ENCODE measurements at places on chromosomes 7 and 10. TPM values are rescaled to one million over a fixed set of nuclear protein-coding genes. Genes with fewer than 3 reads are reported as not detected.

DNA sequence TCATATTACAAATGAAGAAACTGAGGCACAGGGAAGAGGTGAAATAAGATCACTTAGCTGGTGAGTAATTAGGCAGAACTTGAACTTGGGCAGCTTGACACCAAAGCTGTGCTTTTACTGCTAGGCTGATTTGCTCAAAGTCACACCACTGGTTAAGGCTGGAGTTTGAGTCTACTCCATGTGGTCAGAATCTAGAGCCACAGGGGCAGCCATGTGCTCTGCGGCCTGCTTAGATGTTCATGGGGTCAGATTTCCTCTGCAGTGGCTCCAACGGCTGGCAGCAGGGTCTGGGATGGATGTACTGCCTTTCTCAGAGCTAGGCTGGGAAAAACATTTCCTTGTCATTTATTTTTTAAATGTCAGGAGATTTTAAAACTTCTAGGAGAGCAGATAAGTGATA, 417.5 kb downstream of the KCNMA1 start:
- DNase-seq, result peak; percentile 46

GRCh38 chr10:1365540-1366321, 309.5 kb downstream of the WDR37 start:
- DNase-seq, result no peak

GRCh38 chr10:14556285-14556956, 218.3 kb downstream of the FAM107B start:
- DNase-seq, result no peak

LRRN3 gene
- 5.9 TPM for total RNA-seq

- DNase-seq, result no peak
Observed at GRCh38 chr10:3750006-3750816, 34.8 kb downstream of the KLF6 start.

DNA sequence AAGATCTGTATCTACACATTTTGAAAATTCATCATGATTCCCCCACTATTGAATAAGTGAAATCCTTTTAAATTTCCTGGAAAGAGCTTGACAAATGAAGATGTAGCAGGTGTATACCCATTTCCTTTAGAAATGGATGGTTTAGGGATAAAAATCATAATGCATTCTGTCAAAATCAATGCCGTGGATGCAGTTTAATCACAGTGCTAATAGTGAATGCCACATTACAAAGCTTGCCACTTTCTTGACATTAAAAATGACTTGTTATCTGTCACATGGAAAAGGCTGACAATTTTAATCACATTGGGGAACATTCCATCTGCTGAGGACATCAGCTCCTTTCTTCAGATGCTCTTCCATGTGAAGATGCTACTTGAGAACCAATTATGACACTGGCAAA, 229.6 kb downstream of the GPAM start:
- DNase-seq, result no peak

CYP17A1 gene
- total RNA-seq, result not detected

HOXA10 gene
- total RNA-seq, result 15.4 TPM

DNA sequence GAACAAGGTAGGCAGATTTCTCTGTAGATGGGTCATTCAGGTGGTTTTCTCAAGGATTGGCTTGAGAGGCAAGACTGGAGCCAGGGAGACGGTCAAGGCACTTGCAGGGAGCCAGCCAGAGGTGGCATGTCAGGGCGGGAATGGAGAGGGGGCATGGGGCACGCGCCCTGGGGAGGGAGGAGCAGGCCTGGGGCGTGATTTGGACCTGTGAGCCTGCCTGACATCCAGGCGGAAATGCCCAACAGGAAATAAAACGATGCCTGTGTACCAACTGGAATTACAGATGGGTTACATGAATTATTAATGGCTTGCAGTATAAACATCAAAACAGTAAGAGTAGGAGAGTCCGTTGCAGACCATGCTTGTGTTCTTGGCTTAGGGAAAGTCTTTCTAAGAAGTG, 8.6 kb upstream of the SUN1 start:
- DNase-seq, result no peak

GRCh38 chr10:94673614-94674321, 9.8 kb upstream of the CYP2C18 start:
- DNase-seq, result peak; percentile 12

CALHM2 gene
- 37.7 TPM for total RNA-seq

ASB10 gene
- not detected for total RNA-seq

- DNase-seq, result no peak
Observed at GRCh38 chr7:157898802-157899505, 562.1 kb downstream of the DNAJB6 start.

DNA sequence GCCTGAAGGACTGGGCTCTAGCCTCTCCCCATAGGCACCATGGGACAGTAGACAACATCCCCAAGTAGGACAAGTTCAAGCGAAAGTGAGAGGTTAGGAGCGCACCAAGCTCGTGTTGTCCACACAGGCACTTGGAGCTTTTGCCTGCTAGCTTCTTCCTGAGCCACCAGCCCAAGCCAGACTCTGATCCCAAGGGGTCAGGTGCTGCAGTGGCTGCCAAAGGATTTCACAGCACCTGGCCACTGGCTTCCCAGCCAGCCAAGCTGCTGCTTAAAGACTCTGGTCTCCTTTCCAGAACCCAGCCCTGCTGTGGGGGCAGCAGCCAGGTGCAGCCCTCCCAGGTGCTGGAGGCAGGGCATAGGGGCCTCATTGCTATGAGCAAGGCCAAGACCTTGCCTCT, 33.0 kb upstream of the UNC5B start:
- no peak for DNase-seq

DNA sequence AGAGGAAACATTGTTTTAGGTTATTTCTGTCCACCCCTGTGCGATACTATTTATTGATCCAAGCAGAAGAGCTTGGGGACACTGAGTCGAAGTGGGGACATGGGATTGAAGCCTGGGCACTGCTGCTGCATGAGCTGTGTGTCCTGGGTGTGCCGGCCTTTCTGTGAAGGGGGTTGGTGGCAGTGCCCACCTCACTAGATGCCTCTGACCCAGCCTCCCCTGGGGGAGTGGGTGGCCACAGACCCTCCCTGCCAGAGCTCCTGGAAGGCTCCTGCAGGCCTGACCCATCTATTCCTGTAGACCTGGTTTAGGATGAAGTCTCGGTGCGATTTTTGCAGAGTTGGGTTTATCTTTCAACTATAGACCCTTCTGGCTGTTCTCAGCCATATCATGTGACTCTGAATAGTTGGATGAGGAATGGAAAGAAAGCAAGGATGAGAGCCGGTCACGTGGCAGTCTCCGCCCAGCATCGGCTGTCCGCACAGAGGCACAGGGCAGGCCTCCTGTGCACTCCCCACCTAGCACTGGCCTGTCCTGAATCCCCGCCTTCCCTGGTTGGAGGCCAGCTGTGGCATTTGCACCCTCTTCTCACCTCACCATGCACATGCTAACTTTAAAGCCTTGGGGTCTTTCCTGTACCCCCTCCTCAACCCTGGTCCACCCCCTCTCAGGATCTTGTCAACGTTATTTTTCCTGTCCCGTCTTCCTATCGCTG, 17.6 kb upstream of the SH2D4B start:
- no peak for DNase-seq

- DNase-seq, result no peak
Observed at GRCh38 chr7:156665101-156665500, 24.5 kb downstream of the RNF32 start.

DNA sequence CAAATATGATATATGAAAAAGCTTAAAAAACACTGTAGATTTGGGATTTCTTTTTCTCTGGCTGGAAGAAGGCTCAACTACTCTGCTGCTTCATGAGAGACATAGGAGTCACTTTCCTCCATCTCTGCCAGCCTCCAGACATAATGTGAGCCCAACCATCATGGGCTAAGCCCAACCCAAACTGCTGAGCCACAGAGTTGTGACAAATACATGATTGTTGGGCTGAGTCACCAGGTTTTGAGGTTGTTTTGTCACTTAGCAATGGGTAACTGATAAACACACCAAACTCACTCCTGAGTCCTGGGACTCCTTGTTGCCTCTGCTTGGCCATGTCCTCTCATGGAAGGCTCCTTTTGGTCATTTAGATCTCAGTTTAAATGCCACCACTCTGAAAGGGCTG, 381.8 kb upstream of the FZD8 start:
- peak; percentile 94 for DNase-seq

CALHM1 gene
- not detected for total RNA-seq

CCDC172 gene
- not detected for total RNA-seq

RAPGEF5 gene
- total RNA-seq, result 0.22 TPM

DNA sequence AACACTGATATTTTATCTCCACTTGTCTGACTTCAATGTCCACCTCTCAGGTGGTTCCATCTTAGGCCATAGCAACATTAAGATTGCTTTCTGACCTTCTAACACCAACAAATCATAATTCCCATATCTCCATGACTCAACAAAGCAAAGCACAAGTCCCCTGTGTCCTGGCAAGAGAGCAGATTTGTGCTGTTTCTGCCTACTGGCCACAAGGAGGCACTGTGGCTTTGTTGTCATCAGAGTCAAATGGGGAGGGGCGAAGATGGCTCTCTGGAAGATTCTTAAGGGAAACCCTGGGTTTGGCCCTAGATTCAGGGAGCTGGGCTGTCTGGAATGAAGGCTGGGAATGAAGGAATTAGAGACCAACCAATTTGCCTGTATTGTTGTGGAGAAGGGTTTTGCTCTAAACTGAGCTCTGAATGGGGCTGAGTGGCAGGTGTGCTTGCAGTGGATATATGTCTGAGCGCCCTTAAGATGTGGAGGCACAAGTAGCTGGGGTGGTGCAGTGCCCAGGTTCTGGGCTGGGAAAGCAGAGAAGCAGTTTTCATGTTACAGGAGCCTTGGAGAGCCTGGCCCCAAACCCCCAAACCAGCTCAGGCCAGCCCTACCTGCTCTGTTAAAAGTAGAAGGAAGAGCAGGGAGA, 154.8 kb upstream of the PRSS58 start:
- peak; percentile 70 for DNase-seq

DNA sequence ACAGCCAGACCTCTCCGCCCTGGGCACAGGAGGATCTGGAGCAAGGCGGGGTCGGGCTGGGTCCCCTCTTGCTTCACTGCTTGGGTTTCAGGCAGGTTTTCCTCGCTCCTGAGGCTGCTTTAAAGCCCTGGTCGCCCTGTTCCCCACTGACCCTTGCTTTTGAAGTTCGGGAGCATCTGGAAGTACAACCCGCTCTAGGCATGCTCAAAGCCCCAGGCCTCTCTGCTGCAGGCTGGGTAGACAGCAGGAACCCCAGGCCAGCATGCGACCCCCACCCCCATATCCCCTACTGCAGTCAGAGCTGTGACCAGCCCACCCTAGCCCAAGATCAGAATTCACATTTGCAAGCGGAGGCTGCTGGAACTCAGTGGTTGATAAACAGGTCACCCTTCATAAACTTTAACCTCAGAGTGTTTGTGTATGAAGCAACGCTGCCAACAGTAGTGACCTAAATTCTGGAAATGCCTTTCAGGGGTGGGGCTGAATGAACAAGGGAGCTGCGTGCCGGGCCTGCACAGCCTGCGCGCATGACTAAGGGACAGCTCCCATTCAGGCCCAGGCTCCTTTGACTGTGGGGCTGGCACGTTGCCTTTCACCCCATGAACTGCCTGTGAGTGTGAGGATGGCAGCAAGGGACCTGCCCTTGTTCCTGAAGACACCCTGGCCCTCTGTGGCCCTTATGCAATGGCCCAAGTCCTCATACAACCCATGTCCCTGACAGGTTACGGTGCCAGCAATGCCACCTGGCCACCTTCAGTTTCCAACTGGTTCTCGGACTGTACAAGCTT, 52.5 kb downstream of the PROSER2 start:
- DNase-seq, result peak; percentile 85

DNA sequence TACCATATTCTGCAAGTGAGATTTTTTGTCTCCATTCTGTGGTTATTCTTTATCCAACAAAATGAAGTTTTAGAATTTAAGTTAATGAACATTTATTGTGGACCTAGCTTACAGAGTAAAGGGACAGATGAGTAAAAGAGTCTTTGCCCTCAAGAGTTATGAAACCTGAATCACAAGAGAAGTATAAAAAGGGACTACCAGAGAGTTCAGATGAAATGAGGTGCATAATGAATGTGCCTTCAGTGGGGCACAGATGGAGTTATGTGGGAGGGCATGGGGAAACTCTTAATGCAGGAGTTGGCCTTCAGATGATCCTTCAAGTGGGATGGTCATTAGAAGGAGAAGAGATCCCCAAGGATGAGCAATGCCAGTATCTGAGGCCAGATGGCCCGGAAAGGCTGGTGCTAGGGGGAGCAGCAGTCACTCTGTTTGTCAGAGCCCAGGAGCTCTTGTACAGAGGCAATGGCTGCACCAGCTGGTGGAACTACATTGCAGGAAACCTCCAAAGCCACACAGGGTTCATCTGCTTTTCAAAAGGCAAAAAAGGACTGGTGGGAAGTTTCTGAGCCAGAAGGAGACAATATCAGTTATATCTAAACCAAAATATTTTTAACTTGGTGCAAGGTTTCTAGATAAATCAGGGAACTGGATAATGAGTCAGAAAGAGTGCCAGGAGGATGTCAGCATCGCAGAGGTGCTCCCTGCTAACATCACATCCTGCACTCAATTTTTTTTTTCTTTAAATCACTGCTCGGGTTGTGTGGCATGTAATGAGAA, 162.0 kb downstream of the KLF6 start:
- peak; percentile 72 for DNase-seq

GRCh38 chr10:77332256-77332655, 305.4 kb downstream of the KCNMA1 start:
- DNase-seq, result no peak

LGI1 gene
- total RNA-seq, result not detected

- DNase-seq, result no peak
Observed at GRCh38 chr7:12557282-12557681, 13.2 kb upstream of the SCIN start.

DNA sequence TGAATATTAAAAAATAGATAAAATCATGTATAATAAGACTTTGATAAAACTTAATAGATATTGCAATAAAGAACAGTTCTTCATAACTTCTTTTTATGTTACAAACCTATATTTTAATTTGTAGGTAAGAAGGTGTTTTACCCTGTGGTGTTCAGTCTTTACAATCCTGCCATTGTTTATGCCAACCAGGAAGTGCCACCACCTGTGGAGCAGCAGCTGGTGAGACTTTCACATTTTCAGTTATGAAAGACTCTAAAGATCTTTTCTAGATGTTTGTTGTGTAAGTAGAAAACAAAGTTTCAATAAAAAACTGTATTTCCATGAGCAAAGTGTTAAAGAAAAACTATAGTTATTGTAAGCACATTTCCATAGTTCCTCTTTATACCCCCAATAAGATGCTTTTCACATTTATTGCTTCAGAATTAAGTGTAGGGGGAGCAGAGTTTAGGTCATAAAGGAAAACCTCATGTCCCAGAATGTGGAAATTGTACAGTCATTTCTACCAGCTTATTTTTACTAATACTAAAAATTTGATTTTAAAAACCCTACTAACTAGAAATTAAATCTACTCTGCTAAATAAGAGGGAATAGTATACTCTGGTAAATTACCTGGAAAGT, 28.7 kb downstream of the CSGALNACT2 start:
- no peak for DNase-seq

PAX4 gene
- total RNA-seq, result not detected

KIN gene
- 14.4 TPM for total RNA-seq

- no peak for DNase-seq
Observed at GRCh38 chr7:75928568-75928914, 13.6 kb downstream of the POR start.

DNA sequence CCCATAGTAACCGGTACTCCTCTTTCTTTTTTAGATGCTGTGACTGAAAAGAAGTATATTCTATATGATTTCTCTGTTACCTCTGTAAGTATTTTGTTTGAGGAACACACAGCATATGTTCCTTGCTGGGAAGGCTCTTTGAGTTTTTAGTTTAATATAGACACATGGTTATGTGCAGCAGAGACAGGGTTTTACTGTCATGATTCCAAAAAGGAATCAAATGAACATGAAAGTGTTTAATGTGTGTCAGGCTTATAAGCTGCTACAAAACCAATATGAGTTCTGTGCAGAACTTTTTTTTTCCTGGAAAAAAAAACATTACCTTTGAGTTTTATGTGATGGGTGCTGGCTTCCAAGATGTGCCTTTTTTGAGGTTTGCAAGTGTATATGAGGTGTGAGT, 50.4 kb downstream of the MGAM2 start:
- no peak for DNase-seq
